ENCODE measurements at places on chromosomes 4 and X.

GRCh38 chr4:150501009-150501727 lies 80.8 kb upstream of the MAB21L2 start:
- no peak overlapping the region for H3K27ac ChIP-seq
- H3K27me3 ChIP-seq, result no peaks in the 10 kb centered on the region
- H3K4me1 ChIP-seq, result no peaks in the 10 kb centered on the region
- no peak for DNase-seq

GRCh38 chrX:47751670-47752069 lies 85.0 kb upstream of the ZNF81 start:
- no peaks in the 10 kb centered on the region for H3K36me3 ChIP-seq
- H3K4me3 ChIP-seq, result no peak overlapping the region
- peaks cover 5% of the 10 kb centered on the region for H3K4me1 ChIP-seq
- DNase-seq, result peak; percentile 49
- no peak overlapping the region for H3K27ac ChIP-seq

- H3K4me3 ChIP-seq, result no peak overlapping the region
- H3K27me3 ChIP-seq, result no peaks in the 10 kb centered on the region
- H3K27ac ChIP-seq, result no peak overlapping the region
These were observed 27.3 kb upstream of the SORBS2 start for GRCh38 chr4:185839194-185839712.

- H3K4me3 ChIP-seq, result no peak overlapping the region
- no peaks in the 10 kb centered on the region for H3K36me3 ChIP-seq
- no peaks in the 10 kb centered on the region for H3K27me3 ChIP-seq
- no peak overlapping the region for H3K27ac ChIP-seq
These were observed 84.5 kb downstream of the GATB start for GRCh38 chr4:151676301-151676700.

GRCh38 chr4:24564488-24564887 lies 19.9 kb downstream of the DHX15 start:
- no peaks in the 10 kb centered on the region for H3K27me3 ChIP-seq
- H3K27ac ChIP-seq, result no peak overlapping the region
- DNase-seq, result no peak
- peaks cover 43% of the 10 kb centered on the region for H3K4me1 ChIP-seq
- peaks cover 57% of the 10 kb centered on the region for H3K36me3 ChIP-seq

DNA sequence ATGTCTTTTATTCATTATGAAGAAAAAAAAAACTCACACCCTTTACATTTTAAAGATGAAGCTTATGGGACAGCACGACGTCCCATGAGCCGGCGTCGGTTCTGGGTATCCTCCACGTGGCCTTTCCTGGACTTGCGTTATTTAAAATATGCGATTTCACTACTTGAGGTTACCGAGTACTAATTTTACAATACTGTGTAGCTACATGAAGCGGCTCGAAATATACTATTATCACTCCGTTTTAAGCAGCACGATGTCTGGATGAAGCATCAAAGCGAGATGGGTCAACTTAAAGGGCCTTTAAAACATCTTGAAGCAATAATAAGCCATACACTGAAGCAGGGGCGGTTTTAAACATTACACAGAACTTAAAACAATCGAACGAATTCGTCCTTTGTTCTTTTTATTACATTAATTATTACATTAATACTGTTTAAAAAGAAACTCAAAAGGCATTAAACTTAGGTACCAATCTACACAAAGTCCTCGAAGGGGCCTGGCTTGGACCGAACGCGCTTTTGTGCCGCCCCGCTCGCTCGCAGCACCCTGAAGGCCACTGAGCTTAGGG lies 1.4 kb upstream of the KLF3 start:
- H3K27ac ChIP-seq, result peak overlapping the region; percentile 93
- peaks cover 65% of the 10 kb centered on the region for H3K4me1 ChIP-seq
- H3K36me3 ChIP-seq, result peaks cover 30% of the 10 kb centered on the region
- DNase-seq, result no peak
- peaks cover 4% of the 10 kb centered on the region for H3K27me3 ChIP-seq
- peak overlapping the region; percentile 77 for H3K4me3 ChIP-seq

- DNase-seq, result no peak
- peaks cover 4% of the 10 kb centered on the region for H3K27me3 ChIP-seq
- H3K36me3 ChIP-seq, result no peaks in the 10 kb centered on the region
- H3K4me1 ChIP-seq, result no peaks in the 10 kb centered on the region
- H3K4me3 ChIP-seq, result no peak overlapping the region
These were observed 33.6 kb downstream of the PITX2 start for GRCh38 chr4:110589297-110589696.

DNA sequence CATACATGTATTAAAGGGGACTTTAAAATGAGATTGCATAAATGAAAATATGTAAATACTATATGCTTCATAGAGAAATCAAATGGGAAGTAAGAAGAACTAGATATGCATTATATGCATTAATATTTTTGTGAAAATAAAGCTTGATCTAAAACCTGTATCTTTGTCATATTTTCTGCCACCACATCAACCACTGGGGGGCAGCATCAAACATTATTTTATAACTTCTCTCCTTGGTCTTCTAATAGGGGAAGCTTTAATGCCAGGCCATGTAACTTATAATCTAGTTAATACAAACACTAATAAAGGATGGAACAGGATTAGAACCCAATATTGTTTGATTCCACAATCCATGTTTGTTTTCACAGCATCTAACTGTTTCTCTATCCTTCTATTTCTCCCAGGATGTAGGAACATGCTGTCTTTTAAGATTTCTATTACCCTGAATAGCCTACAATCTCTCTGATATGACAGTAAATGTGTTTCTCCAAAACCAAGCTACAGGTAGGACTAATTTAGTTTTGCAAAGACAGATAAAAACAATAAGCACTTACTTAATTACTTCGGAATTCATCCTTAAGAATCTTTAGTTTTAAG lies 10.0 kb downstream of the QRFPR start:
- H3K27me3 ChIP-seq, result peaks cover 15% of the 10 kb centered on the region
- H3K27ac ChIP-seq, result no peak overlapping the region
- no peak overlapping the region for H3K4me3 ChIP-seq
- DNase-seq, result peak; percentile 46
- no peaks in the 10 kb centered on the region for H3K4me1 ChIP-seq

- DNase-seq, result no peak
- H3K4me3 ChIP-seq, result no peak overlapping the region
- H3K4me1 ChIP-seq, result no peaks in the 10 kb centered on the region
- H3K27ac ChIP-seq, result no peak overlapping the region
These were observed 17.7 kb upstream of the STX18 start for GRCh38 chr4:4559596-4559995.

GRCh38 chr4:158664806-158665205 lies 6.9 kb downstream of the C4orf46 start:
- peaks cover 7% of the 10 kb centered on the region for H3K4me1 ChIP-seq
- H3K4me3 ChIP-seq, result no peak overlapping the region
- H3K27me3 ChIP-seq, result peaks cover 3% of the 10 kb centered on the region

GRCh38 chr4:40831146-40831907 lies 81.6 kb downstream of the NSUN7 start:
- H3K36me3 ChIP-seq, result no peaks in the 10 kb centered on the region
- no peak for DNase-seq

- H3K4me3 ChIP-seq, result peak overlapping the region; percentile 46
- DNase-seq, result no peak
- no peak overlapping the region for H3K27ac ChIP-seq
- H3K4me1 ChIP-seq, result peaks cover 9% of the 10 kb centered on the region
These were observed 1.5 kb upstream of the SLC16A2 start for GRCh38 chrX:74419864-74420195.

DNA sequence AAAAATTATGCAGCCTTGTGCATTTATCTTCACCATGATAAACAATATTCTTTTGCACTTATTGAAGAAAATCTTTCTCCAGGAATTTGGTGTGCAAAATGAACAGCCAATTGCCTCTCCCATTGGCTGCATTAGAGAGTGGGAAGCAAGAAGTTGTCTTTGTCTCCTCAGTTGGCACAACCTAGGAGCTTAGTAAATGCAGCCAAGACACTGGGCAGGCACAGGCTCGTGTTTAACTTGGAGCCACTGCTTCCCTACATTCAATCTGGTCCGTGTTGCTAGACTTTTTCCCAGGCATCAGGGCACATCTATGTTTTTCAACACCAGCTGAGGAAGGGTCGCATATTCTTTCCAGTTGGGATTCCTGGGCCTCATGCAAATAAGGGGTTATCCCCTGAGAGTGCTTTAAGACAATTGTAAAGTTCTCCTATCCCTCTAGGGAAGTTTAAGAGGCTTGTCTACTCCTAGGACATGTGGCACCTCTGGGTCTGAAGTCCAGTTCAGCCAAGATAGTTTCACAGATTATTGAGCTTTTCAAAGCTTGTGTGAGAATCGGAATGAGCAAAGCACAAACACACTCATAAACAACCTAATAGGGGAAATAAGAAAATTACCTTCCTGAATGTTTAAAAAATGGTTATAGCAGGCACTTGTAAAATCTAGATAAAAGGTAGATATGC lies 31.8 kb upstream of the SRD5A3 start:
- no peak for DNase-seq
- no peak overlapping the region for H3K4me3 ChIP-seq
- H3K4me1 ChIP-seq, result peaks cover 9% of the 10 kb centered on the region

- H3K36me3 ChIP-seq, result no peaks in the 10 kb centered on the region
- H3K27me3 ChIP-seq, result peaks cover 15% of the 10 kb centered on the region
- no peak overlapping the region for H3K27ac ChIP-seq
- no peaks in the 10 kb centered on the region for H3K4me1 ChIP-seq
- DNase-seq, result no peak
These were observed 5.8 kb upstream of the TMEM31 start for GRCh38 chrX:103704863-103705262.

GRCh38 chr4:22500128-22500611 lies 15.7 kb downstream of the ADGRA3 start:
- H3K27me3 ChIP-seq, result no peaks in the 10 kb centered on the region
- H3K4me3 ChIP-seq, result no peak overlapping the region
- no peak for DNase-seq
- H3K27ac ChIP-seq, result no peak overlapping the region
- no peaks in the 10 kb centered on the region for H3K4me1 ChIP-seq

- H3K27me3 ChIP-seq, result no peaks in the 10 kb centered on the region
- H3K27ac ChIP-seq, result no peak overlapping the region
- no peak for DNase-seq
- no peak overlapping the region for H3K4me3 ChIP-seq
- H3K4me1 ChIP-seq, result no peaks in the 10 kb centered on the region
- no peaks in the 10 kb centered on the region for H3K36me3 ChIP-seq
These were observed 89.9 kb downstream of the PLS3 start for GRCh38 chrX:115650916-115651315.

GRCh38 chrX:73239242-73239641 lies 24.6 kb upstream of the NAP1L2 start:
- H3K27ac ChIP-seq, result no peak overlapping the region
- no peaks in the 10 kb centered on the region for H3K36me3 ChIP-seq
- no peak for DNase-seq
- H3K4me3 ChIP-seq, result no peak overlapping the region
- H3K4me1 ChIP-seq, result no peaks in the 10 kb centered on the region

DNA sequence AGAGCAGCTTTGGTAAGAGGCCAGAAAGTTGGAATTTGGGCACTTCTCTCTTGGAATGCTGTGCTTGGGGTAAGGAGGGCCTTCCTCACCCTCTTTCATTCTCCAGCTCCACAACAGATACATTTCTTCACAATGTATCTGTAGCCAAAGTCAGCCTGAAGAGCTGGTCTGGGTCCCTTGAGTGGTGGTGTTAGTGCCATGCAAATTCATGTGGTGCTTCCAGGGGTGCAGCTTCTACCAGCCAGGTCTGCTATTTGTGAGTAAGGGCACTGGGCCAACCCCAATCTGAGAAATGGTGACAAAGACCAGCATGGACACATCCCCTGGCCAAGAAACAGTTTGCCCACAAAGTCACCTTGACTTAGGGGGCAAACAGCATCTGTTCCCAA lies 17.8 kb downstream of the AMER1 start:
- peaks cover 8% of the 10 kb centered on the region for H3K36me3 ChIP-seq
- H3K27me3 ChIP-seq, result no peaks in the 10 kb centered on the region
- H3K4me1 ChIP-seq, result no peaks in the 10 kb centered on the region
- H3K27ac ChIP-seq, result no peak overlapping the region
- DNase-seq, result no peak

GRCh38 chrX:148135738-148136137 lies 154.6 kb downstream of the FMR1NB start:
- no peaks in the 10 kb centered on the region for H3K27me3 ChIP-seq
- no peaks in the 10 kb centered on the region for H3K36me3 ChIP-seq
- no peaks in the 10 kb centered on the region for H3K4me1 ChIP-seq
- DNase-seq, result no peak
- H3K27ac ChIP-seq, result no peak overlapping the region
- H3K4me3 ChIP-seq, result no peak overlapping the region

DNA sequence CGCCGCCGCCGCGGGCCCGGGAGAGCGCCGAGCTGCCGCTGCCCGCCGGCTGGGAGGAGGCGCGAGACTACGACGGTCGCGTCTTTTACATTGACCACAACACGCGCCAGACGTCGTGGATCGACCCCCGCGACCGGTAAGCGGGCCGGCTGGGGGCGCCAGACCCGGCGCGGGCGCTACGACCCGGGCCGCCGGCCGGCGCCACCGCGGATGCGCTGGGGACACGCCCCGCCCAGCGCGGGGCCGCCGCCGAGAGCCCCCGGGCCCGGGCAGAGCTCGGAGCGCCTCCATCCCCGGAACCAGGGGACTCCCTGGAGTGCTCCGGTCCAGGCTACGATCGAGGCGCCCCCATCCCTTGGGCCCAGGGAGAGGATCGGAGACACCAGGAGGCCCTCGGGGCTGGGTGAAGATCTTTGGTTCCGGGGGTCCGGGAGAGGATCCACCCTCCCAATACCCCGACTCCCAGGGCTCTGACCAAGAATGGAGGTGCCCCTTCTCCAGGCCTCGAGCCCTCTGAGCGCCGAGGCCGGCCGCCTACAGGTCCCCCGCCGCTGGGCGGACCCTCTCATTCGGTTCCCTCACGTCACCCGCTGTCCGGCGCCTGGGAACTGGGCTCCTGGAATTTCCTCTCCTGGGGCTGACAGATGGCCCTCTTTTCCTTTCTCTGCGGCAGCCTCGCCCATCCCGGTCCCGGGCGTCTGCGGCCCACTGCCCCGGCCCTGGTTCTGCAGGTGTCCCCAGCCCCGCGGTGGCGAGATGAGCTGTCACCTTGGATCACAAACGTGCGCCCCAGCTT lies 48.8 kb downstream of the CLDN34 start:
- peaks cover 33% of the 10 kb centered on the region for H3K4me1 ChIP-seq
- H3K27ac ChIP-seq, result no peak overlapping the region
- peaks cover 30% of the 10 kb centered on the region for H3K27me3 ChIP-seq

DNA sequence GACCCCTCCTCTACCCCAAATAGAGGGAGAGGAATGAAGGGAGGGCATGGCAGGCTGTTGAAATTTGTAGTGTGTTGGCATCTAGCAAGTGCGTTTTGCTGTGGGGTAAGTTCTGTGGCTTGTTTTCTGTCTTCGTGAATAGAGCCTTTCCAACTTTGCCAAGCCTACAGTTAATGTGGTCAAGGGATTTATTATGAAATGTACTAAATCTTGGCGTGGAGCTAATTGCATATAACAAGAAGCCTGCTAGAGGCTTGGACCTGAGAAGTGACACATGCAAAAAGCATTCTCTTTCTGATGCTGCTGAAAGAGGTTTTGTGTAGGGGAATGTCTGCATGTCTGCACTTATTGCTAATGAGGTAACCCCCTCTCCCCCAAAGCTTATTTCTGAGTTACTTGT lies 132.2 kb downstream of the BMPR1B start:
- no peaks in the 10 kb centered on the region for H3K36me3 ChIP-seq
- H3K27ac ChIP-seq, result no peak overlapping the region
- H3K27me3 ChIP-seq, result no peaks in the 10 kb centered on the region
- H3K4me3 ChIP-seq, result no peak overlapping the region
- DNase-seq, result no peak

All from activated naive CD4-positive, alpha-beta T cell treated with anti-CD3 and anti-CD28 coated beads, Interleukin-2, amount 10 ng/mL, durations not matched to agents 7 days and 5 days (primary cell).